Activated CD8-positive, alpha-beta T cell treated with anti-CD3 and anti-CD28 coated beads for 36 hours (primary cell): ENCODE measurements at places on chromosomes 2 and 18.
A peak's percentile ranks its signal among the peaks of the same experiment; 100 is the strongest.

GRCh38 chr2:165897726-165898125 is 55.9 kb downstream of the TTC21B start:
- no peak for DNase-seq

GRCh38 chr2:207760453-207760852 is 9.3 kb downstream of the FZD5 start:
- no peak for DNase-seq

GRCh38 chr2:1744446-1745170 is at the start of gene PXDN:
Gene PXDN, minus strand, starts transcription at chr2:1744515. Its CDS starts 60 bp downstream, at chr2:1744455.
- no peak for DNase-seq

DNA sequence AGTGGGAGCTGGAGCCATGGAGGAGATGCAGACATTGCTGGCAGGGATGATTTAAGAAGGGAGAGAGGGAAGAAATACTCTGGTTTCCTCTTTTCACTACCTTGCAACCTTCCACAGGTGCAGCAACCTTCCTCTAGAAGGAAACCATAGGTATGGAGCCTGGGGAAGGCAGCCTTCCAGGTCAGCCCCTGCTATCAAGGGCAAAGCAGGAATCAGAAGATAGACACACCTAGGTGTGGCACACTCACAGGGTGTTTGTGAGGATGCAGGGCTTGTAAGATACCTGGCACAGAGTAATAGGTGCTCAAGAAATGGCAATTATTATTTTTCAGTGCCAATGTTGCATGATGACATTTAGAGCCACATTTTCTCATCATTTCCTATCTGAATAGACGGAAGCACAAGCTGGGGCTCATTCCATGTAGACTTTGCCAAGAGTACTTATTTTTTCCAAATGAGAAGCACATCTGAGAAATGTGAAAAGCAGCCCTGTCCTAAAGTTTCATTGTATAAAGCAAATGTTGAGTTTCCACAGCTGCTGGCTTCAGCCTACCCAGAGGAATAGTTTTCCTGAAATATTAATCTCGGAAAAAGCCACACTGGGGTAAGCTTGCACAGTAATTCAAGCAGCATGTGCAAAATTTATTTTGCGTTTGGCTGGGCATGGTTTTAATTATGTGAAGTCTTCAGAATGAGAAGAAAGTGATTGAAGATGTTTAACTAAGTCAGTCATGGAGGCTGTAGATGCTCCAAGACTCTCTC is 20.6 kb downstream of the EVA1A start:
- no peak for DNase-seq

- DNase-seq = no peak
Measured at GRCh38 chr2:180823546-180824141, 156.8 kb upstream of the UBE2E3 start.

DNA sequence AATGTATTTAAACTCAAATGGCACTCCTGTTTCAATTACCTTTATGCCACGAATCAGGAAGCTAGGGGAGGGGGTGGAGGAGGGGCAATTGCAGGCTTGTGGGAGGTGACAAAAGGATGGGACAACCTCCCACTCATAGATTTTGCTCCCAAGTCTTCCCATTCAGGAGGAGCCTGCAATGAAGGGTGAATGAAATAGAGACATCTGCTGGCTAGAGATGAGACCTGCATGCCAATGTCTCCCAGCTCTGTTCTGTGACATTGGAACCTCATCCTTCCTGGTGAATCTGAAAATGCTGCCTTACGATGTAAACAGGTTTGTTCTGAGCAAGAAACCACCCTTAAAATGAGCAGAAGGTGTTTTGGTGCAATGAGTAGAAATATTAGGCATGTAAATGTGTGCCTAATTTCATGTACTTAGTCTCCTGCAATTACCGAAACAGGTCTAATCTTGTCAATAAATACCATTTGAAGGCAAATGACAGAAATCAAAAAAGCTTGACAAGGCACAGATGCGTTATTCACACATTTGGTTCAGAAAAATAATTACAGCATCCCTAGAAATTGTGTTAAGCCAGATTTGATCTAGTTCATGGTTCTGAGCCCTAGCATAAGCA is 2.7 kb upstream of the PID1 start:
- DNase-seq = peak; percentile 5

DNA sequence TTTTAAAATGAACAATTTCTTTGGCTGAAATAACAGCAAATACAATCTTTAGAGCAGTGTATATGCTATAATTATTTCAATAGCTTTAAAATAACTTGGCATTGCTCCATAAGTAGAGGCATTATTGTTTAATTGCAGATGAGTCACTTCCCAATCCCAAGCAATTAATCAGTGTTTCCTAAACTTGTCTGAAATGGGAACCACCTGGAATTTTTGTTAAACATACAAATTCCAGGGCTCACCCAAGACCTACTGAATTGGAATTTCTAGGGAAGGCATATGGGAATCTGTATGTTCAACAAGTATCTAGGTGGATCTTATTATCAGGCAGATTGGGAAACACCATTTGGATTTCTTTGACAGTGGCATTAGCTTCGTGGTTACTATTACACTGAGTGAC is 27.1 kb upstream of the FMNL2 start:
- DNase-seq = no peak

GRCh38 chr18:75172299-75173124 is 36.4 kb downstream of the PTGR3 start:
- no peak for DNase-seq

GRCh38 chr2:84388921-84389490 is 70.1 kb downstream of the SUCLG1 start:
- DNase-seq = no peak

GRCh38 chr2:101440127-101440738 is 34.7 kb downstream of the RFX8 start:
- no peak for DNase-seq

GRCh38 chr2:176206136-176206535 is 17.7 kb downstream of the HOXD1 start:
- DNase-seq = no peak

DNA sequence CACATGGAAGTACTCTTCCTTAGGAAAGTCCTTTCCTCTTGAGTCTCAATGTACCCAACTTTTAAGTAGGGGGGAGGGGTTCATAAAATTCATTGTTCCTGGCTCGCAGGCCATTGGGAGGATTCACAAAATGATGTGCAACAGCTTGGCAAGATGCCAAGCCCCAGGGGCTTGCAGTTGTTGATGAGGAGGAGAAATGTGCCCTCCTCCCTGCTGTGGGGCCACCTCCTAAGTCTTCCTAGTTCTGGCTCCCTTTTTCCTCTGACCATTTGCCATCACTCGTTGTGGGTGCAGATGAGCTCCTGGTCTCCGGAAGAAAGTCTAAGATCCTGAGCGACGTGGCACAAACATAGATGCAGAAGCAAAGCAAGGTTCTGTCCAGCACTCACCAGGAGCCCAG is 435.4 kb downstream of the EIPR1 start:
- no peak for DNase-seq

DNA sequence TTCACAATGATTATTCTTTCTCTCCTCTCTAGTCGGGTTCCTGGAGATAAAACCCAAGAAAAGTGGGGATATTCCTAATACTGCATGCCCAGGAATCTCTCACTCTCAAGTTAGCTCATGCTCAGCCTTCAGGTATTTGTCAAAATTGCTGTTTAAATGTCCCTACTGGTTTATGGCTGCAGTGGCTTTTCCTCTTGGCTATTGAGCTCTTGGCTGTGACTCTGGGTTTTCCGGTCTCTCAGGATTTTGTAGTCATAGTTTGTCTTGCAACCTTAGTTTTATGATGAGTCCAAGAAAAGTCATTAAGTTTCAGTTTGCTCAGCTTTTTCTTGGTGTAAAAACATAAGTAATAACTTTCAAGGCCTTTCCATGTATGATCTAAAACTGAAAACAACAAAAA is 820.7 kb upstream of the HS6ST1 start:
- no peak for DNase-seq

DNA sequence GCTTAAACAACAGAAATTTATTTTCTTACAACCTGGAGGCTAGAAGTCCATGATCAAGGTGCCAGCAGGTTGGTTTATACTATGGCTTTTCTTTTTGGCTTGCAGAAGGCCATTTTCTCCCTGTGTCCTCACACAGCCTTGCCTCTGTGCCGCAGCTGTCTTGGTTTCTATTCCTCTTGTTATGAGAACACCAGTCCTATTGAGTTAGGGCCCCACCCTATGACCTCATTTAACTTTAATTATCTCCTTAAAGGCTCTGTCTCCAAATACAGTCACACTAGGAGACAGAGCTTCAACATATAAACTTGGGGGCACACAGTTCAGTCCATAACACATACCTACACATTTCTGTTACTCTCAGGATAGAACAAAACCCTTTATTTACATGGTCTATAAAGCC is 17.3 kb upstream of the RHOB start:
- no peak for DNase-seq

DNA sequence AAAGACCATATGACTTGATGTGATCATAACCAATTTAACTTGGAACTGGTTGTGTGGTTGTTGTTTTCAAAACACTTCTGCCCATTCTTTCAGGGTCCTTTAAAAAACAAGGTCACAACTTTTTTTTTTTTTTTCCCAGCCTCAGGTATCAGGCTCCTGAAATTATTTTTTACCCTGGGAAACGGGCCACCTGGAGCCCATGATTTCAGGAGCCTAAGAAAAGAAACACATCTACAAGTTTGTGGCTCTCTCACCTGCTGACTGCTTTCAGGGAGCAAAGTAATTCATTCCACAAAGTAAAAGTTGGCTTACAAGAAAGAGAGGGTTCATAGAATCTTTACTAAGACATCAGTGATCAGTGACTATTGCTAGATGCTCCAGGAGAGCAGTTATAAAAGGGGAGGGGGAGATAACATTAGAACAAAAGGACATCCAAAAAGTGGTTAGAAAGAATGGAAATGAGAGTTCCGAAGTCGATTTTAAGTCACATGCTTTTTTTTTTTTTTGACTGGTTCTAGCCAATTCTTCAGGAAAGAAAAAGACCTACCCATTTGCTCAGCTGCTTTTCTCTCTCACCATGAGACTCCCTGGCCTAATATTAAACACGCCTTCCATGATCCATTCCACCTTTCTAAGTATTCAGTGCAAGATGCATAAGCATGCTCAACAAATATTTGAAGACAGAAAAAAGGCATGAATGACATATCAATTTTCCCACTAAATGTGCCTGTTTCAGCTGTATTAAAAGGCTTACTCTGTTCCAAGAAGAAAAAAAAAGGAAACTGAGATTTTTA is 267.3 kb downstream of the LRATD1 start:
- DNase-seq = no peak

DNA sequence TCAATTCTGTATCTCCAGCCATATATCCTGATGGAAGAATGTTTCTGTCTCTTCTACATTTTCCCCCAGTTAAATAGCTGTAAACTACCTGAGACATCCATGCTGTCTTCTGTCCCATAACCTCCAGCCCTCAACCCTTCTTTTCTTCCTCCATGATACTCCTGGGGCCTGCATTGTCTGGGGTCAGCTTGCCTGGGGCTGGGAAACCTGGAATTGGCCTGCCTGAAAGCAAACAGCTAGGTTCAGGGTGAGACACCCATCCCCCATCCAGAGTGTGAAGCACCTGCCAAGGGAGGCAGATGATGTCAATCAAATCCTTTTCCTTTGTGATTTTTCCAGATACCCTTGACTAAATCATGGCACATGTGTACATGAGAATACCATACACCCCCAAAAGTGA is 313.7 kb upstream of the MGAT5 start:
- no peak for DNase-seq

DNA sequence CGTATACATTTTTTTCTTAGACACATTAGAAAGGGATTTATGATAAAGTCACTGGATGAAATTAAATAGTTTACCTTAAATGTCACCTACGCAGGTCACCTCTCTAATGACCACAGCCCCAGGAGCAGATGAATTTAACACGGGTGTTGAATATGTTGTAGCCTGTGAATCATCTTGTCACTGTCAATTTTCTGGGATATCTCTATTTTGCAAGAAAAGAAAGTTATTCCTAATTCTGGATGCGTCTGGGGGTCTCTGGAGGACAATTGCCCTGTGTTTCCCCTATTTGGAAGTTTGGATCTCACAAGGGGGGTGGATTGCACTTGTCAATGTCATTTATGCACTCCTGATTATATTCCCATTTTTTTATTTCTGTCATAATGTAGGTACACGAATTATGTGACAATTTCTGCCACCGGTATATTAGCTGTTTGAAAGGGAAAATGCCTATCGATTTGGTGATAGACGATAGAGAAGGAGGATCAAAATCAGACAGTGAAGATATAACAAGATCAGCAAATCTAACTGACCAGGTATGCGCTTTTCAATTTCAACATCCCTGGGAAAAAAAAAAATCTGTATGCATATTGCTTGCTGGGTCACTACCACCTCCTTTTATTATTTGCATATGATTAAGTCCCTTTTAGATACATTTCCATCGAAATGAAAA is 7.7 kb downstream of the MEIS1 start:
- no peak for DNase-seq

DNA sequence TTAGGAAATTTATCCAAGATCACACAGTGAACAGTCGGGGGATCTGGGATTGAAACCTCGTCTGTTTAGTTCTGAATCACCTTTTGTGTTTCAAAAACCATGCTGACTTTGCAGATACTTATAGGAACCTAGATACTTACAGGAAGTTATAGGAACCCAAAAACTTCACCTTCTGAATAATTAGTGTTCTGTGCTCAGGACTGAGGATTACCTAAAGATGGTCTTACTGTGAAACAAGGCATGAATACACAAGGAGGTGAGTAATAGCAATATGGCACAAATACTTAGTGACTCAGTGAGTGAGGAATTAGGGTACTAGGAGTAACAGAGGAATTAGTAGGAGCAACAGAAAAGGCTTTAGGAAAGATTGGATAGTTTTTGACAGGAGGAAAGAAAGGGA is 145.5 kb downstream of the LRATD1 start:
- DNase-seq = no peak

DNA sequence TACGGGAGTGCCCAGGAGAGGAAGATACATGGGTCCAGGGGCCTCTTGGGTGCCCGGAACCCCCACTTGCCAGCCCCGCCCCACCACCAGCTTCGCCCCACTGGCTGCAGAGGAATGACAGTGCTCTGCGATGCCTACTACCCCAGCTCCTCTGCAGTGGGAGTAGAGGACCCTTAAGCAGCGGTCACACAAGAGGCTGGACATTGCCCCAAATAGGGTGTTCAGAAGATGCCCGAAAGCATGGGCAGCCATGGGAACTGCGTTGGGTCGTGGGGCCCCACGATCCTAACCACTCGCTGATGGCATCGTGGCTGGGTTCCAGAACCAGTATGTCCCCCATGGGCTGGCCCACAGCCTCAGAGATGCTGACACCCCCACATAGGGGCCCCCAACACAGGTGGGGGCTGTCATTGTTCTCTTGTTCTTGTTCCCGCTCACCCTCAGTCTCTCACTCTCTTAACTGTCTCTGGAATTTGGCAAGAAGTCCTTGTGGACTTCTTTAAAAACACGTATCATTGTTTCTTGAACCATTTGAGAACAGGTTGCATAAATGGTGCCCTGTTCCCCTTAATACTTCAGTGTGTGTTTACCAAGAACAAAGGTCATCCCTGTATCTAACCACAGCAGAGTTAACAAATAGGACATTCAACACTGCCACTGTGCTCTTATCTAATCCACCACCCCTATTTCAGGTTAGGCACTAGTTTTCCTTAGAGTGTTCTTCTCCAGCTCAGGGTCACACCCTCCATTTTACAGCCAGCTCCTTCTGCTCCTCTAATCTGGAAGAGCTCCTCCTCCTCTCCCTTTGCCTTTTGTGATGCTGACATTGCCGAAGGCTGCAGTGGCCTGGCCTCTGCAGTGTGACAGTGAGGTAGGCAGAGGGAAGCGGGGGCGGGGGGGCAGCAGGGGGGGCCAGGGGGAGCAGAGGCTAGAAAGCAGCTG is 76.3 kb downstream of the STPG4 start:
- no peak for DNase-seq
